ENCODE measurements at places on chromosomes 6 and 20. TPM values are rescaled to one million over a fixed set of nuclear protein-coding genes. Genes with fewer than 3 reads are reported as not detected.
A peak's percentile ranks its signal among the peaks of the same experiment; 100 is the strongest.

DNA sequence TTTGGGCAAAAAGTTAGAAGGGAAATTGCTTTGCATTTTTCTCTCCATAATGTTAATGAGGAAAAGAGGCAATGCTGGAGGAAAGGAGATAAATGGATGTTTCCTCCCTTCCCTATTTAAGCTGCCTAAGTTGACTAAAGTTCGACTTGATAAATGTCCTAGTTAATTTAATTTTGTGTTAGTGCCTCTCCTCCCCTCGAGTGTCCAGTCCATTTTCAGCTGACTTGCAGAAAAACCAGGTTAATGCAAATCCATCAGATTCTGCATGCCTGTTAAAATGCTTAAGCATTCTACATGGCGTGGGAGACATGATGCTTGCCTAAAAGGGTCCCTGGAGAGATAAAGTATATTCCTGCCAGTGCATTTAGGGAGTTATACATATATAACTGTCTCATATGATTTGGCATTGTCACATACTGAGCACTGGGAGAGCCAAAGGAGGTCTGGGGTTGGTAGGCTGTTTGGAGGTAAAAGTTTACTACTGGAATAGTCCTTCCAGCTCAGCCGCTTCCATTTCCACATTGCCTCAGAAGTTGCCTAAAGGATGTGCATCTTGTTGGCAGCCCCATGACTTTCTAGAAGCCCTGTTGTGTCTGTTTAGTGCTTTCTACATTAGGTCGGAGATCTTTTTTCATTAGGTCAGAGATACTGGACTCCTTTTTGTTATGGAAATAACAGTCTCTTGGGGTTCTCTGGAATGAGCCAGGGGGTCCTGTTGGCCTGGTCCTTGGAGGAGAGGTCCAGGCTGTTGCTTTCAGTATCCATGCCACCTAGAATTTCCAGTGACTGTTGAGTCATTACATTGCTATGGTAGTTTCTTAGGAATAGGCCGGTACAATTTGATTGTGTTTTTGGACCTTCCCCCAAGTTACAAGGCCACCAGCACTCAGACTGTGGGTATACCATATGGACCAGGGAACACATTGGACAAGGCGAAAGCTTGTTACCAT, 30.4 kb downstream of the JARID2 start:
- H3K4me1 ChIP-seq: peaks cover 67% of the 10 kb centered on the region
- H3K27me3 ChIP-seq: no peaks in the 10 kb centered on the region
- H3K36me3 ChIP-seq: peaks cover 19% of the 10 kb centered on the region
- DNase-seq: no peak

DNA sequence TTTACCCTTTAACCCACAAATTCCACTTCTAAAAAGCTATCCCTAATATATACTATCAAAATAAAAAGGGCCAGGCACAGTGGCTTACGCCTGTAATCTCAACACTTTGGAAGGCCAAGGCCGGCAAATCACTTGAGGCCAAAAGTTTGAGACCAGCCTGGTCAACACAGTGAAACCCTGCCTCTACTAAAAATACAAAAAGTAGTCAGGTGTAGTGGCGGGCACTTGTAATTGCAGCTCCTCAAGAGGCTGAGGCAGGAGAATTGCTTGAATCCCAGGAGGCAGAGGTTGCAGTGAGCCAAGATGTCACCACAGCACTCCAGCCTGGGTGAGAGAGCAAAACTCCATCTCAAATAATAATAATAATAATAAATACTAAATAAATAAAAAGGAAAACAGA, 82.5 kb downstream of the TRIM27 start:
- no peaks in the 10 kb centered on the region for H3K36me3 ChIP-seq
- H3K27me3 ChIP-seq: peaks cover 31% of the 10 kb centered on the region
- H3K4me1 ChIP-seq: peaks cover 25% of the 10 kb centered on the region
- H3K4me3 ChIP-seq: no peak overlapping the region
- no peak overlapping the region for H3K27ac ChIP-seq

DNA sequence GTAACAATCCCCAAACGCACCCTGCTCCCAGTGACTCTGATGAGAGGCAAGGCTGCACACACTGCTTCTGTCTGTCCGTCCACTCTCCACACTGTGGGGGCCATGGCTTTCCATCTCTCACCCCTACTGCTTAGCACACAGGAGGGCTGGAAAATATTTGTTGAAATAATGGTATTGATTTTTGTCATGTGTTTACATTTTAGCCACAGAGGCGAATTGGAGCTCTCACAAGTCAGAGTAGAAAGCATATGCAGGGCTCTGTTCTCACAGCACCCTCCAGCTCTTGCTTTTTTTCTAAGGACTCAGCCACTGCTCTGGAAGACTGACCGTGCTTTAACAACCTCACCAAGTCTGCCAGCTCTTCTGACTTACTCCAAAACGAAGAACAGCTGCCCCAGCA, 273.8 kb downstream of the GMDS start:
- H3K4me1 ChIP-seq: no peaks in the 10 kb centered on the region
- H3K27ac ChIP-seq: no peak overlapping the region
- no peak for DNase-seq
- H3K36me3 ChIP-seq: no peaks in the 10 kb centered on the region
- H3K27me3 ChIP-seq: no peaks in the 10 kb centered on the region
- no peak overlapping the region for H3K4me3 ChIP-seq

DNA sequence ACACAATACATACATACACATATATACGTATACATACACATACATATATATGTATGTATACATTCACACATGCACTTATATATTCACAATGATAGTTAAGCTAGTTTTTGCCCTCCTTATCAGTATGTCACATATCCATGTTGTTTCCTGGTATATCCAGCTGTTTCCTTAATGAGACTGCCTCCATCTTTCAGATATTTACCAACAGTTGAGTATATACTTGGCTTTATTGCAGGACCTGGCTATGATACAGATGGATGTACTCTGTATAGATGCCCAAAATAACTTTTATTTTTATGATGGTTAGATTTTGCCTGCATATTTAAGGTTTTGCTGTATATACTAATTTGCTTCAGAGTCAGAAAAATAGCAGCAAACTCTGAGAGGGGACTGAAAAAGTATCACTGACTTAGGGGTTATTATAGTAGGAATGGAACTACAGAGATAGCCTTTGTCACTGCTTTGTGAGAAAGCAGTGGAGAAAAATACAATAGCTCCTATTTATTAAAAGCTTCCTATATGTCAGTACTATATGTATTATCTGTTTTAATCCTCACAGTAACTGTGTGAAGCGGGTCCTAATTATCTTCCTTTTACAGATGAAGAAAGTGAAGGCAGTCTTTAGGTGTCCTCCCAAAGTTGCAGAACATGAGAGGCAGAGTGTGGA, 35.5 kb downstream of the CARMIL1 start:
- H3K4me3 ChIP-seq: no peak overlapping the region
- H3K36me3 ChIP-seq: no peaks in the 10 kb centered on the region
- no peak overlapping the region for H3K27ac ChIP-seq
- peaks cover 13% of the 10 kb centered on the region for H3K4me1 ChIP-seq
- H3K27me3 ChIP-seq: no peaks in the 10 kb centered on the region

GRCh38 chr6:120899932-120900331, 434.3 kb downstream of the TBC1D32 start:
- no peaks in the 10 kb centered on the region for H3K27me3 ChIP-seq
- no peak overlapping the region for H3K27ac ChIP-seq
- H3K4me3 ChIP-seq: no peak overlapping the region
- H3K36me3 ChIP-seq: no peaks in the 10 kb centered on the region
- no peaks in the 10 kb centered on the region for H3K4me1 ChIP-seq
- no peak for DNase-seq

DNA sequence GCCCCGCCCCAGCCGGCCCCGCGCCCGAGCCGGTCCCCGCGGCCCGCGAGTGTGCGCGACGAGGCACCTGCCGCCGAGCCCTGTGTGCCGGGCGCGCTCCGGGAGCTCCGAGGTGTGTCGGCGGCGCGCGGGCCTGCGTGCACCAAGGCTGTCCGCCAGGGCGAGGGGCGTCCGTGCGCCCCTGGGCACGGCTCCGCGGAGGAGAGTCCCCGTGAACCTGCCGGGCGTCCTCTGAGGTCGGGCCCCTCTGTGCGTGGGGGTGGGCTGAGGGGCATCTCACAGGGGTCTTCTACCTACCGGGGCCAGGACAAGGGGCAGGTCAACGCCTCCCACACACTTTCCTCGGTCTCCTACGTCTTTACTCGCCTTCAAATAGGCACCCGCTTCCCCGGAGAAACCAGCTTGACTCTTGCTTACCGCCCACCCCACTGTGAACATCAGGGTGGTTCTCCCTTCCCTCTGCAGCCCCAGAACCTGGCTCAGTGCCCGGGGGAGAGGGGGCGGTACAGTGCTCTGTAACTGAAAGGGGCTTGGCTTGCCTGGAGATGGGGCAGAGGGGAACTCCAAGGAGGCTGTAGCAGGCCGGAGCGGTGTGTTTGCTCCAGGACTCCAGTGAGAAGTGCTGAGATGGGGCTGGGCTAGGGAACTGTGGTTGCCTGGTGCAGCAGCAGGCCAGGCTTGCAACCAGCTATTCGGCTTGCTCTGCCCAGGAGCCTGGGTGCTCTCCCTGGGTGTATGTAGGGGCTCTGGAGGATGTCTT, at the start of gene SAMD10:
TSS of gene SAMD10 (minus strand) at position 86 of the 760 bp plus-strand sequence. CDS start 175 bp downstream, outside the sequence.
- peak within 1 kb of the TSS; percentile 94 for H3K4me3 ChIP-seq
- H3K4me1 ChIP-seq: peaks cover 64% of the 10 kb centered on the region

- H3K4me3 ChIP-seq: peak overlapping the region; percentile 86
- H3K36me3 ChIP-seq: peaks cover 49% of the 10 kb centered on the region
- peak overlapping the region; percentile 96 for H3K27ac ChIP-seq
- DNase-seq: peak; percentile 35
Observed at GRCh38 chr6:90079560-90080490, 185.6 kb downstream of the GJA10 start.

- H3K27ac ChIP-seq: no peak overlapping the region
- H3K36me3 ChIP-seq: no peaks in the 10 kb centered on the region
- no peak for DNase-seq
- H3K27me3 ChIP-seq: peaks cover 2% of the 10 kb centered on the region
- H3K4me1 ChIP-seq: peaks cover 4% of the 10 kb centered on the region
Observed at GRCh38 chr20:60214901-60215815, 256.9 kb downstream of the CDH26 start.

DNA sequence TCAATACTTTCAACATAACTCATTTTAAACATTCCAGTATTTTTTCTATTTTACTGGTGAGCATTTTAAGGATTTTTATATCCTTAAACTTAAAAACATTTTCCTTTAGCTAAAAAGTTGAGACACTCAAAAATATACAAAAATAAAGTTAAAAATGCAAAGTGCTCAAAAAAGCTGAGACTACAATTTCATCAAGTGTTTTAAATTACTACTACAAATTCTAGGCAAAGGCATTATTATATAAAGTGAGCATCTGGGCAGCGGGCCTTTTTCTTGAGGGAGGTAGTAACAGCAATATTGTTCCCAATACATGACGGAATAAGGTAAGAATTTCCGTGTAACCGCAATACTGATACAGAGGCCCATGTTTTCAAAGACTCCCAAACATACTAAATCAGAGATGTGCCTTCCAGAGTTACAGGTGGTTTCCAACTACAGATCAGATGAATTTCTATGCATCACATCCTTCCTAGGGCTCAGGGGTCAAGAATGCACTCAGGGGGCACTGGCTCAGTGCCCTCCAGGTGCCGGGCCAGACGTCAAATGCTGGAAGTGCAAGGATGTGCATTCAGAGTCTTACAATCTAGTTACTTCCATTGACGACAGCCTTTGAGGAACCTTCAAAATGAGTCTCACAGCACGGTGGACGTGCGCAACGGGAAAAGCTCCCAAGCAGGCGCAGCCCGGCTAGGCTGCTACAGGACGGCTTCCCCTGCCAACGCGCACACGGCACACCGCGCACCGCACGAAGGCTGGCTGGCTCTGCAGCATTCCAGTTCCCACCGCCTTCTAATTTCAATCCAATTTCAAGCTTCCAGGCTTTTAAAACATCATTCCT, 1.7 kb downstream of the PHF10 start:
- peak; percentile 34 for DNase-seq
- peak overlapping the region; percentile 95 for H3K27ac ChIP-seq
- peaks cover 5% of the 10 kb centered on the region for H3K36me3 ChIP-seq

DNA sequence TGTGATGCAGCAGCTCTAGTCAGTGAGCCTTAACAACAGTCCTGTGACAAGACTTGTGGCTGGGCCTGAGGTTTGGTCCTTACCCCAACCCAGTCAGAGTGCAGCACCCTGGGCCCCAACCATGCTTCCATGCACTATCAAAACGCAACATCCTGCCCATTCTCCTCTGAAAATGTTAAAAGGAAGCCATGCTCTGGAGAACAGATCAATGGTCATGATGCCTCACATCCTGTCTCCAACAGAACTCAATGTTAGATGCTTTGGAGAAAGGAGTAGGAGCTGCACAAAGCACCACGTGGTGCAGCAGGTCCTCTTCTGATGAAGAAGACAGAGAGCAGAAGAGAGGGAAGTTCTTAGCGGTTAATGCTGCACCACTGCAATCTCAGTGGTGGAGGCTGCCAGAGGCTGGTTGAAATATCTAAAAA, 41.9 kb downstream of the TRAM2 start:
- H3K36me3 ChIP-seq: peaks cover 4% of the 10 kb centered on the region
- H3K4me3 ChIP-seq: no peak overlapping the region
- peak; percentile 56 for DNase-seq
- peaks cover 49% of the 10 kb centered on the region for H3K4me1 ChIP-seq

GRCh38 chr6:82097676-82098075, 149.9 kb downstream of the IBTK start:
- no peak overlapping the region for H3K27ac ChIP-seq
- H3K36me3 ChIP-seq: no peaks in the 10 kb centered on the region
- H3K4me3 ChIP-seq: no peak overlapping the region
- DNase-seq: no peak
- H3K4me1 ChIP-seq: no peaks in the 10 kb centered on the region

GRCh38 chr6:106764353-106764980, 135.1 kb downstream of the QRSL1 start:
- no peaks in the 10 kb centered on the region for H3K36me3 ChIP-seq
- no peak overlapping the region for H3K27ac ChIP-seq
- no peaks in the 10 kb centered on the region for H3K4me1 ChIP-seq
- no peak for DNase-seq

GRCh38 chr6:138592749-138593123, 93.4 kb upstream of the NHSL1 start:
- DNase-seq: no peak
- H3K36me3 ChIP-seq: no peaks in the 10 kb centered on the region
- peaks cover 32% of the 10 kb centered on the region for H3K4me1 ChIP-seq
- peak overlapping the region; percentile 14 for H3K4me3 ChIP-seq
- no peaks in the 10 kb centered on the region for H3K27me3 ChIP-seq

DNA sequence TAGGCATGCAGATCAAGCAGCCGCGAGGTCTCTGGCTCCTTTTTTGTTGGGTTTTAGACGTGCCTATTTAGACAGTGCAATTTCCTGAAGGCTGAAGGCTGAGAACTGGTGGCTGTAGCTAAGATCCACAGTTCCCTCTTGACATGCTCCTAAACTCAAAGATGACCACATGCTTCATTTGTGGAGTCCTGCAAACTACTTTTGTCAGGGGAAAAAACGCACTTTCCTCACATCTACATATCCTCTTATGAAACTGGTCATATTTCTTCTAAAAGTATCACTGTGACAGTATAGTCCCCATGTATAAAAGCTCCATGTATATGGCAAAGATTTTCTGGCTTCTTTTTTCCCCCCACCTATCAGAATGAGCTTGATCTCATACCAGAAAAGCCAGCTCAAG, 30.7 kb downstream of the LYRM4 start:
- H3K27me3 ChIP-seq: no peaks in the 10 kb centered on the region
- no peaks in the 10 kb centered on the region for H3K36me3 ChIP-seq
- DNase-seq: no peak
- H3K4me3 ChIP-seq: no peak overlapping the region

Gene MPC1
- 27.1 TPM for total RNA-seq

Gene TPX2
- 193 TPM for total RNA-seq

Gene EPPIN
- not detected for total RNA-seq

Gene SLC22A3
- not detected for total RNA-seq

Gene CDH4
- not detected for total RNA-seq

Gene MRAP2
- not detected for total RNA-seq

Gene GATA5
- total RNA-seq: not detected

Measured in activated CD4-positive, alpha-beta T cell treated with anti-CD3 and anti-CD28 coated beads, Interleukin-2, amount 10 ng/mL, durations not matched to agents 7 days and 5 days (primary cell).